ENCODE measurements at places on chromosomes 2 and 18. TPM values are rescaled to one million over a fixed set of nuclear protein-coding genes. Genes with fewer than 3 reads are reported as not detected.

GRCh38 chr2:234334151-234334550 is 162.7 kb downstream of the ARL4C start:
- DNase-seq: no peak
- no peak overlapping the region for H3K4me3 ChIP-seq
- peaks cover 2% of the 10 kb centered on the region for H3K36me3 ChIP-seq
- H3K27me3 ChIP-seq: peaks cover 13% of the 10 kb centered on the region
- peaks cover 11% of the 10 kb centered on the region for H3K4me1 ChIP-seq
- H3K27ac ChIP-seq: peak overlapping the region; percentile 15

TTR gene
- not detected for total RNA-seq

DNA sequence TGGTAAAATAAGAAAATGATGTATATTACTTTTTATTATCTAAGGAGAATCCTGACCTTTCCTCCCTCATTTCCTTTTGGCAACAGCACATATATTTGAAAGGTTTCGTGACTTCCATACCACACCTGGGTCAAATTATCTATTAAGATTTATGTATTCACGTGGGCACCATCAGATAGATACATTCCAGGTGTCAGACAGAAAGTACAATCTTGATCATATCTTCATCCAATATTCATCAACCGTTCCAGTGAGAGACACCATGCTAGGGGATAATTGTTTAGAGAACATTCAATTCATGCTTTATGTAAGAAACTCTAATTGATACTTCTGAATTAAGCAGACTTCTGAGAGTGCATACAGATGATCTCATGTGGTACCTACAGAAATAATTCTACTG is 73.7 kb downstream of the SCN9A start:
- H3K4me3 ChIP-seq: no peak overlapping the region
- H3K4me1 ChIP-seq: peaks cover 11% of the 10 kb centered on the region
- peaks cover 4% of the 10 kb centered on the region for H3K36me3 ChIP-seq
- H3K27me3 ChIP-seq: no peaks in the 10 kb centered on the region

GRCh38 chr2:138877421-138877820 is 97.2 kb upstream of the NXPH2 start:
- no peak overlapping the region for H3K4me3 ChIP-seq
- H3K36me3 ChIP-seq: no peaks in the 10 kb centered on the region
- H3K4me1 ChIP-seq: no peaks in the 10 kb centered on the region
- peaks cover 12% of the 10 kb centered on the region for H3K27me3 ChIP-seq

- H3K4me1 ChIP-seq: peaks cover 49% of the 10 kb centered on the region
- H3K36me3 ChIP-seq: peaks cover 3% of the 10 kb centered on the region
- H3K4me3 ChIP-seq: no peak overlapping the region
- no peak for DNase-seq
- H3K27me3 ChIP-seq: no peaks in the 10 kb centered on the region
Observed at GRCh38 chr2:236768393-236769140, 198.9 kb downstream of the ACKR3 start.

- no peak overlapping the region for H3K4me3 ChIP-seq
- H3K4me1 ChIP-seq: peaks cover 20% of the 10 kb centered on the region
- H3K27ac ChIP-seq: peak overlapping the region; percentile 69
- no peaks in the 10 kb centered on the region for H3K27me3 ChIP-seq
- peaks cover 11% of the 10 kb centered on the region for H3K36me3 ChIP-seq
- no peak for DNase-seq
Observed at GRCh38 chr2:65240657-65241056, 13.0 kb downstream of the ACTR2 start.

- no peaks in the 10 kb centered on the region for H3K27me3 ChIP-seq
- no peaks in the 10 kb centered on the region for H3K36me3 ChIP-seq
- no peak for DNase-seq
- peaks cover 58% of the 10 kb centered on the region for H3K4me1 ChIP-seq
- peak overlapping the region; percentile 74 for H3K27ac ChIP-seq
- no peak overlapping the region for H3K4me3 ChIP-seq
Observed at GRCh38 chr2:20422402-20423271, 24.2 kb upstream of the RHOB start.

NT5C1B gene
- total RNA-seq: not detected

GRCh38 chr18:37537868-37538525 is 27.6 kb downstream of the CELF4 start:
- H3K27ac ChIP-seq: no peak overlapping the region
- no peak for DNase-seq
- no peaks in the 10 kb centered on the region for H3K4me1 ChIP-seq
- no peaks in the 10 kb centered on the region for H3K36me3 ChIP-seq

ZAP70 gene
- 0.41 TPM for total RNA-seq

- no peak for DNase-seq
- no peak overlapping the region for H3K27ac ChIP-seq
- H3K4me1 ChIP-seq: peaks cover 4% of the 10 kb centered on the region
- no peak overlapping the region for H3K4me3 ChIP-seq
- H3K27me3 ChIP-seq: no peaks in the 10 kb centered on the region
Observed at GRCh38 chr2:207459990-207460757, 69.6 kb upstream of the CREB1 start.

DNA sequence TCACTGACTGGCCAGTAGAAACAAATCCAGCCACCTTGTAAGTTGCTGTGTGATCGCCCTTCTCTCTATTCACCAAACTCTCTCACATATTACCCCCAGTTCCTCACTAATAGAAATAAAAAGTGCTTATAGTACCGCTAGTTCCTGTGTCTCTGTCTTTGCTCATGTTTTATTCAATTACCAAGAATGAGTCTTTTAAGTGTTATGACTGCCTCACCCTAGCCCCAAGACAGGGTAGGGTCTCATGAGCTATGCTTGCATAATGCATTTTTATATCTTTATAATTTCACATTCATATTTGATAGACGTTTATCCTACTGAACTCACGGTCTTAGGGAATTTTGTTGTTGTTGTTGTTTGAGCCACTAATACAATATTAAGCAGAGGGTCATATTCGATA is 109.6 kb upstream of the DOK6 start:
- peaks cover 5% of the 10 kb centered on the region for H3K27me3 ChIP-seq
- DNase-seq: no peak
- no peak overlapping the region for H3K4me3 ChIP-seq
- no peak overlapping the region for H3K27ac ChIP-seq
- H3K36me3 ChIP-seq: no peaks in the 10 kb centered on the region

GRCh38 chr2:227349989-227350612 is 25.1 kb downstream of the MFF start:
- H3K27me3 ChIP-seq: no peaks in the 10 kb centered on the region
- peaks cover 17% of the 10 kb centered on the region for H3K36me3 ChIP-seq

All from chondrocyte (in vitro differentiated cells).